ENCODE measurements at places on chromosomes 12 and 14.

- DNase-seq: no peak
Observed at GRCh38 chr12:18676996-18677588, 60.7 kb downstream of the PLCZ1 start.

DNA sequence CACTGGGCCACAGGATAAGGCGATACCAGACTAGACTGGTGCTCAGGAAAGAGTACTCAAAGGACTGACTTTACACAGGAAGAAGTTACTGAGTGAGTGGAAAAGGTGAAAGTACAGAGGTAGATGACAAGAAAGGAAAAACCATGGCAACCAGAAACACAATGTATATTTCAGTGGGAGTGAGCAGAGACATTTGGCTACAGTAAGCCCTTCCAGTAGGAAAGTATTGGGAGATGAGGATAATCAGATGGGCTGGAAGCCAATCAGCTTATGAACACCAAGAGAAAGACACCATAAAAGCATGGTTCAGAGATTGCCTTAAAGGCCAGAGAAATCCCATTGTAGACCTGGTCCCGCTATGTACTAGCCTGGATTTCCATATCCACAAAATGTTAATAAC is 51.6 kb downstream of the TMTC1 start:
- no peak for DNase-seq

DNA sequence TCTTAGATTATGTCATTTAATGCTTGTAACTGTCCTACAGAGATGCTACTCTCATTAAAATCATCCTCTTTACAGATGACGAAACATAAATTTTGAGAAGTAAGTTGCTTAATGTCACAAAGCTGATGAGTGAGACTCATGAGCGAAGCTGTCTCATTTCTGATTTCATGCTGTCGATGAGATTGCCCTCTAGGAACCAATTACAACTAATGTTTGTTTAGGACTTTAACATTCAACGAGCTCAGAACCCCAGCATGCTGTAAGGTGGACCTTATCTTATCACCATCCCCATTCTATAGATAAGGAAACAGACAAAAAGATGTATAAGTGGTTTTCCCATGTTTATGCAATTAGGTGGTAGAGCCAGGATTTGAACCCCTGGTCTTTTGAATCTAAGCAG is 23.1 kb downstream of the BHLHE41 start:
- no peak for DNase-seq

DNA sequence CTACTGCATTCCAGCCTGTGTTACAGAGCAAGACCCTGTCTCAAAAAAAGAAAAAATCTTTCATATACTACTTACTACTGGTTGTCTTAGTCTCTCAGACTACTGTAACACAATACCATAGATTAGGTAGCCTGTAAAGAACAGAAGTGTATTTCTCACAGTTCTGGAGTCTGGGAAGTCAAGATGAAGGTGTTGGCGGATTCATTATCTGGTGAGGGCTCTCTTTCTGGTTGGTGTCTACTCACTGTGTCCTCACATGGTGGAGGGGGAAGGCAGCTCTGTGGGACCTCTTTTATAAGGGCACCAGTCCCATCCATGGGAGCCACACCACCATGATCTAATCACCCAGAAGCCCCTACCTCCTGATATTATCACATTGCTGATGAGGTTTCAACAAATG is 14.4 kb downstream of the WDR20 start:
- DNase-seq: no peak

DNA sequence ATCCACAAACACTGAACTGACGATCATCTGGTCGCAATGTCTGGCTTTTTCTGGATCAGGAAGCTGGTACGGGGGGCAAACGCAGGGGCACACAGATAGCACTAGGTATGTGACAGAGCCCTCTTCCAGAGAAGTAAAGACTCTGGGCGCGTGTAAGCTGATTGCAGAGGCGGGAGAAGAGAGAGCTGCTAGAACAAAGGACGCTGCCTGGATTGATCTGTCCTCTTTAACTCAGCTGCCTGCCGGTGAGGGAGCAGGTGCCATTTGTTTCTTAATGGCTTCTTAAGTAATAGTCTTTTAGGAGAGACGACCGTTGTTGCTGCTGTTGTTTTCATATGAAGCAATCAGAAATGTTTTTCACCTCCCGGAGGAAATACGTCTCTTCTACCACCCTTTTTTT is 77.3 kb downstream of the GLT1D1 start:
- DNase-seq: no peak

DNA sequence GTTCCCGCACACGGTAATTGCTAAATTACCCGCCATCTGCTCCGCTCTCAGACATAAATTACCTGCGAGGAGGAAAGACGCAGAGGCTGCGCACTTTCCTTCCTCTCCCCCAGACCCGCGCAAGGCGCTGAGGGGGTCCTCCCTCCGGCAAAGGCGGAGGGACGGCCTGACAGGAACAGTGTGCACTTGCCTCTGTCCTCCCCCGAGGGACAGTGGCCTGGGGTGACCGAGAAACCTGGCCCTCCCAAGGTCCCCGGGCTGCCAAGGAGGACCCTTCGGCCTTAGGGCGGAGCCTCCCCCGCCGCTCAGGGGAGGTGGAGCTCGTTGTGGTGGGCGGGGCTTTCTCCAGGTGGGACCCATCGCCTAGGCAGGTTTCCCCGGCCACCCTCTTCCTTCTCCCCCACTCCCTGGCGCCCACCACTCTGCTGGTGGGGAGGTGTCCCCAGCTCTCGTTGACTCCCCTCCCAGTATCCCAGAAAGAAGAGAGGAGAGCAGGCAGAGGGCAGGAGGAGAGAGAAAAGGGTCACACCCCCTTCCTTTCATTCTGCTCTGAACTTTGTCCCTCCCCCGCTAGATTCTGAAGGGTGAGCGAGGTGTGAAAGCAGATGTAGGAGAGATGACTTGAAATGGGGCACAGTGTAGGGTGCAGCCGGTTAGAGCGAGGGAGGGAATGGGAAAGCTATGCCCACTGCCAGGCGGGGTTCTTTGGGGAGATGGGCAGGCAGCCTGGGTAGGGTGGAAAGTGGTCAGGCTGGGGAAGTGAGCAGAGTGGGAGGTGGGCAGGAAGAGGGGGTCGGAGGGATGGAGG is 11.4 kb upstream of the CALCOCO1 start:
- DNase-seq: peak; percentile 50

GRCh38 chr12:121812320-121812871 is 8.6 kb downstream of the SETD1B start:
- DNase-seq: no peak

- no peak for DNase-seq
Observed at GRCh38 chr12:2198005-2198501, 145.3 kb downstream of the CACNA1C start.

DNA sequence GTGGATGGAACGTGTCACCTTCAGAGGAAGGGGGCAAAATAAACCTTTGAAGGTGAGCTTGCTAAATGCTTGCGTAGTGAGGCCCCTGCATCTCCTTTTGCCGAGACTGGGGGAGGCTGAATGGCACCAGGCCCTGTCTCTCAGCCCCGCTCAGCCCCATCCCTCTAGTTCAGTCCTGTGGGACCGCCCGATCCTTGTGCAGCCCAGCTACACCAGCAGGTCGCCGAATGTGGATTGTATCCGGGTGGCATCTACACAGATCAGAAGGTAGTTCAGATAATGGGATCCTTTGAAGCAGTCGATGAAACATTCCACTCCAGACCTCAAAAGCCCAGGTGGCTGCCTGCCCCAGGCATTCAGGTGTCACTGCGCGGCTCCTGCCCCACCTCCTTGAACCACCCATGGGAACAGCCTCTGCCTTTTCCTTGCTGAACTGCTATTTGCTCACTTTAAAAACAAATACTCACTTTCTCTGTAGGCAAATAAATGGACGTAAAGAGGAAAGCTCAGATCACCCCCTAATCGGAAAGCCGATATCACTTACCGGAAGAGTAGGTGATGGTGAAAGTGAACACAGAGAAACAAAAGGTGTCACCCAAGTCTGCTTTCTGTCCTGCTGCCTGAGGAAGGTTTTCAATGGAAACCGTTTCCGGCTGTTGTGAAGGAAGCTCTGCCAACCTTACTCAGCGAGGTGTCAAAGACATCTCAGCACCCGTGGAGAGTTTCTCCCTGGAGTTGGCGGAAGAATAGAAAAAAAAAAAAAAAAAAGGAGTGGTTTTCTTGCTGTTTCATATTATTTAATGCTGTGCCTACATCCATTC is 100.3 kb upstream of the NCOR2 start:
- DNase-seq: no peak

DNA sequence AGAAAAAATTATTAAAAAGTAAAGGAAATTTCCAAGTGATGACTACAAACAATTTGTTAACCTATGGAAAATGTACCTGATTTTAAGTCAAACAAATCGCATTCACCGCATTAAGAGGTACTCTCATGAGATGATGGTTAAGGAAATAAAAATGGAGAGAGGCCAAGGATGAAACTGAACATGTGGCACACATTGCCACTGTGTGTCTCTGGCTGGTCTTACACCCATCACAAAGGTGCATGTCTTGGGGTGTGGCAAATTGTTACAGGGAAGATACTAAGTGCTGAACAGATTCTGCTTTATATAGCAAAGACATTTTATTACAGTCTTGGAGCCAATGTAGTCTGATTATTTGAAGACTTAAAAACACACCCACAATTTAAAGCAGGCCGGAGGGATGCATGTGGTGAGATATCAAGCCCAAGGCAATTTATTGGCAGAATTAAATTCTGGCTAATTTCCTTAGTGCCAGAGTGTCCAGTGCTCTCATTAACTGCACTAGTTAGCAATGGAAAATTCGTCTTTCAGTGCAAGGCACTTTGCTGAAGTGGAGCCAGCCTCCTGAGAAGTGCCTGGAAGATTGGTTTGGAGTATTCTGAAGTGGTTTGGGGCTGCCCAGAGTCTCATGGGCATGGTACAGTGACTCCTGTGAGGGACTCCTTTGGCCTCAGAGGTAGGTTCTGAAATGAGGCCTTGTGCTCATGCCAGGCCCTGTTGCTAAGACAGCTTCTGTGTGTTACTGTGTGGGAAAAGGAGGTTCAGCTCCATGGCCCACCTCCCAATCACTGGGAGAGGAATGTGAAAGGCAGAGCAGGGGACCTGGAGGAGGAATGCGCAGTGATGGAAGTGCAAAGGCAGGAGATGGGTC is 166.9 kb downstream of the BRMS1L start:
- no peak for DNase-seq

GRCh38 chr14:91330096-91330696 is 85.7 kb upstream of the GPR68 start:
- DNase-seq: no peak

- DNase-seq: no peak
Observed at GRCh38 chr14:96782436-96782835, 14.7 kb upstream of the VRK1 start.

GRCh38 chr14:61477712-61478462 is 156.5 kb downstream of the PRKCH start:
- DNase-seq: peak; percentile 43

GRCh38 chr14:93005838-93006237 is 82.9 kb downstream of the CHGA start:
- no peak for DNase-seq

- no peak for DNase-seq
Observed at GRCh38 chr14:28061006-28061405, 705.6 kb upstream of the FOXG1 start.

- peak; percentile 67 for DNase-seq
Observed at GRCh38 chr12:48996794-48997718, 2.1 kb downstream of the DDN start.

DNA sequence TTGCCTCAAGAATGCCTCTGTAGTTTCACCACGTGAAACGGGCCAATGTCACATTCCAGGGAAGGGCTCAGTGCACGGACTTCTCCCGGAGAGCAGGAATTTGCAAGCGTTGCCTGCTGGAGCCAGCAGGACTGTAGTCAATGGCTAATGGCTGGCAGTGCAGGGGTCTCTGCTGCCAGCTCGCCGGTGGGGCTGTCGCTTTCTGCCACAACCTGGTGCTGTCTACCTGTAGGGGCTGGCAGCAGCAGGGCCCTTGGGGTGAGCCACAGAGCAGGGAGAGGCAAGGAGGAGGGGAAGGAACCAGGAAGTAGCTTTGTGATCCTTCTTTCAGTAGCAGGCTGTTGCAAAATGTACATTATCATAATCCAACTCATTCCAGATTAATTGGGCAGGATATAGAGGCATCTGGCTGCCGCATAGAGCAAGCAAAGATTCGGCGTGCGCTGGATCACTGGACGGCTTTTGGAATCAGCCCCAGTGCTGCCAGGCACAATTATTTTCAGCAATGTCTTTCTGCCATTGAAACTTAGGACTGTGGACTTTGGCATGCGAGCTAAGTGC is 114.1 kb downstream of the PAPOLA start:
- no peak for DNase-seq

DNA sequence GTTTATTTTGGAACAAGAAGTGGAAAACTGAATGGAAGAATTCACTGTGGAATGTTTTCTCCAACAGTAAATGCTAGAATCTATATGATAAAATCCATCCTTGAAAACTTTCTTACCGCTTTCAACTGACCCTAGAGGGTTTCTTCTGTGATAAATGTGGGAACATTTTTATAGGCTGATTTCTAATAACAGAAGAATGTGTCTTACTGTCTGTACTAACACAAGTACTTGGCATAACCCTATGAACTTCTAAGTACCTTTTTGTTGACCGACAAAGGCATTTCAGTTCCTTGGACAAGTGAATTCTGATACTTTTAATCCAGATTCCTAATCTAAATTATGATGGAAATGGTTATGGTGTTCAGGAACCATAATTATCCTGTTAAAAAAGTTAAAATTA is 1109.7 kb upstream of the FLRT2 start:
- no peak for DNase-seq

- DNase-seq: no peak
Observed at GRCh38 chr12:9260931-9261330, 52.7 kb upstream of the PZP start.

DNA sequence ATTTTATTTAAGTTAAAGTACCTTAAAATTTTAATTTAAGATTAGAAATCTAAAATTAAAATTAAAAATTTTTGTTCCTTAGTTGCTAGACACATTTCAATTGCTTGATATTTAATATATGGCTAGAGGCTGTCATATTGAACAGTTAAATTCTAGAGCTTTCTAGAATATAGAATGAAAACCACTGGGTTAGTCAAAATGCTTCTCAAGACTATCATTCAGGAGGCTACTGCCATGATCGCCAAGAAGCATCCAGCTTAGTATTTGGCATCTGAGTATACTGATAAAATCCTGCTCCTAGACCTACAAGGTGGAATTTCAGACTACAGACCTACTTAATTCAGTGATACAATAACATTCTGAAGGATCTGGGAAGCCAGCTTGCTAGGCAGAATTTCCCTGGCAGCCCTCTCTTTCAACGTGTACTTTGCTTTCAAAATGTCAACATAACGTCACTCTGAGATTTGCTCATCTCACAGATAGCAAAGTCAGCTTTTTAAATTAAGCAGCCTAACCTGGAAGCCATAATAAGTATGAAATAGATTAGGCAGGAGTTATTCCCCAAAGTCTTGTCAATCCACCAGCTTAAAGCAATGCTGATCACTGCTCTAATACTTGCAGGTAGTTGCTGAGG is 525.8 kb downstream of the FSCB start:
- no peak for DNase-seq

Data from CD4-positive, alpha-beta T cell treated with Interleukin-12 subunit alpha and Interleukin-12 subunit beta, for 1 hour (primary cell).